ENCODE measurements at places on chromosomes 1 and 21.

- no peak for DNase-seq
Measured at GRCh38 chr1:227318853-227319607, 738 bp upstream of the CDC42BPA start.

GRCh38 chr1:175579956-175580750, 163.2 kb downstream of the TNR start:
- no peak for DNase-seq

DNA sequence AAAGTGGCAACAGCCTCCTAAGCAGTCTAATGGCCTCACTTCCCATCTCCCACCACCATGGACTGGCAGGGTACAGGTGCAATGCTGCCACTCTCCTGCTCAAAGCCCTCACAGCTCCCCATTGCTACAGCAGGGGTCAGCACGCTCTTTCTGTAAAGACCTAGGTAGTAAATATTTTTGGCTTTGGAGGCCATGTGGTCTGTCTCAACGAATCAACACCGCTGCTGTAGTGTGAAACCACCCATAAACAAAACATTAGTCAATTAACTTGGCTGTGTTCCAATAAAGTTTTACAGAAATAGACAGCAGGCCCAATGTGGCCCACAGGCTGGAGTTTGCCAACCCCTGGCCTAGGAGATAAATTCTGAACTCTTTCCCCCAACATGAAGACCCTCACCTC, 44.6 kb upstream of the TMEM125 start:
- DNase-seq = no peak

DNA sequence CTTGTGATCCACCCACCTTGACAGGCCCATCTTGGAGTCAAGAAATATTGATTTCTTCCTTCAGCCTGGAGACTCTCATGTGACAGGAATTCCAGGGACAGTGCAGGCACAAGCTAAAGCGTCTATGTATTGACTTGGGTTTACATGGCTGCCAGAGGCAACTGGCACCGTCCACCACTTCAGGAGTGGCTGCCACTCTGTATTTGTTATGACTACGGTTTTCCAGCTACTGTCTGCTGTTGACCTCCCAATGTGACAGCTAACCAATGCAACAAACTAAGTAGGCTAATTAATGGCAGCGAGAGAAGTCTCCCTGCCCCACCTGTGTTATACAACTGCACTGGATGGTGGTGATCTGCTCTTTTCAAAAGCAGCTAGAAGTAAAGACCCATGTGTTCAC, 56.9 kb downstream of the CD58 start:
- DNase-seq = no peak

- DNase-seq = no peak
Measured at GRCh38 chr1:85847356-85847755, 139.1 kb upstream of the ZNHIT6 start.

All from stromal cell of bone marrow (primary cell).